Endothelial cell (in vitro differentiated cells): ENCODE measurements at places on chromosomes 7 and 10.

GRCh38 chr10:124991835-124992234 is 49.9 kb downstream of the ZRANB1 start:
- H3K4me3 ChIP-seq: peak overlapping the region; percentile 42
- no peak for DNase-seq
- H3K27me3 ChIP-seq: peaks cover 36% of the 10 kb centered on the region
- H3K27ac ChIP-seq: no peak overlapping the region
- H3K4me1 ChIP-seq: no peaks in the 10 kb centered on the region
- peaks cover 44% of the 10 kb centered on the region for H3K36me3 ChIP-seq

DNA sequence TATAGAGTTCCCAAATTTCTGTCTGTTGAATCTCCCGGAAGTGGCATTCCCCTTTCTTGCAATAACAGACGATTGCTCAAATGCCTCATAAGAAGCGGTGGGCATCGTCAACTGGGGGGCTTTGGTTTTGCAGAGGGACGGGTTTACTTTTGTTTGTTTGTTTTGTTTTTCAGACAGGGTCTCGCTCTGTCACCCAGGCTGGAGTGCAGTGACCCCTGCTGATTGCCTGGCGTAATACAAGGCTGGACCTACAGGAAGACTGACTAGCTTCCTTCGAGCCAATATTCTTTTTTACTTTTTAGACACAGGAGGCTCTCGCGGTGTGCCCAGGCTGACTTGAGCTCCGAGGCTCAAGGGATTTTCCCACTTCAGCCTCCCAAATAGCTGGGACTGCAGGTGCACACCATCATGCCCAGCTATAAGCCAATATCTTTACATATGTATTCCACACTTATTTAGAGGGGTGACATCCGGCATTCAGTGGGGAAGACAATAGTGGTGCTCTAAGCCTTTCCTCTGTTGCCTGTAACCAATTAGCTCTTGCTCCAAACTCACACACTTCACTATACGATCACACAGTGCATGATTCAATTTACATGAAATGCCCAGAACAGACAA is 58.1 kb downstream of the FHIP2A start:
- no peak overlapping the region for H3K27ac ChIP-seq
- peaks cover 1% of the 10 kb centered on the region for H3K27me3 ChIP-seq
- no peaks in the 10 kb centered on the region for H3K36me3 ChIP-seq
- no peak overlapping the region for H3K4me3 ChIP-seq
- peaks cover 25% of the 10 kb centered on the region for H3K4me1 ChIP-seq

GRCh38 chr7:142835487-142835886 is 19.4 kb upstream of the EPHB6 start:
- no peak overlapping the region for H3K4me3 ChIP-seq
- H3K27me3 ChIP-seq: peaks cover 1% of the 10 kb centered on the region
- H3K36me3 ChIP-seq: no peaks in the 10 kb centered on the region
- H3K4me1 ChIP-seq: no peaks in the 10 kb centered on the region

DNA sequence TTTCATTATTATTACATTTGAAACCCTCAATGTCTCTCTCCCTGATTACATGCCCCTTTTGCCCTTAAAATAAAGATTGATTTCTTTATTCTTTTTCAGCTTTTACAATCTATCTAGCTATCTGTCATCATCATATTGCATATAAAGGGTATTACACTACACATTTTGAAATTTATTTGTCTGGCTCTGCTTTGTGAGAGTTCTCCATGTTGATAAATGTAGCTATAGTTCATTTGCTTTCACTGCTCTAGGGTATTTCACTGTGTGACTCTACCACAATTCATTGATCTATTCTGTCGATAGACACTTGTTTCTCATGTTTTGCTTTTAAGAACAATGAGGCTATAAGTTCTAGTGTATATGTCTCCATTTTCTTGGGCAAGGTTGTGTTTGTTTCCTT is 25.6 kb downstream of the CDK1 start:
- no peaks in the 10 kb centered on the region for H3K36me3 ChIP-seq
- no peak overlapping the region for H3K4me3 ChIP-seq
- no peaks in the 10 kb centered on the region for H3K4me1 ChIP-seq
- peaks cover 2% of the 10 kb centered on the region for H3K27me3 ChIP-seq
- no peak overlapping the region for H3K27ac ChIP-seq
- DNase-seq: no peak

DNA sequence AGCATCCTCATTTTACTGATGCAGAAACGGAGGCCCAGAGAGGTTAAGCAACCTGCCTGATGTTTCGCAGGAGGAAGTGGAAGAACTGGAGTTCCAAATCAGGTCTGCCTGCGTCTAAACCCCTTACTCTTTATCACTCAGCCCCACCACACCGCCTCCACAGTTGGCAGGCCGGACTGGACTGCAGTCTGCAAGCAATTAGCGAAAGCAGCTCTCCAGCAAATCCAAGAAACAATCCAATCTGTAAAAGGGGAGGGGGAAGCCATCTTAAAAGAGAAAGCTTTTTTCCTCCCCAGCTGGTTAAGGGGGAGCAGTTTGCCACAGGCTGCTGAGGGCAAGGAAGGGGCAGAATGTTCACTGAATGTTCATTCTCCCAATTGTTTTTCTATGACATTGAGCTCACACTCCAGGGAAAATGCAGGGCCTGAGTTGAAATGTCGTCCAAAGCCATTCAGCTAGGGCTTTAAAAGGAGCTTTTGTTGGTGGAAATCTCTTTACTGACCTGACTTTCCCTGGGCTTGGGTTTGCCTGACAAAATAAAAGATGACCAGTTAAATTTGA is 350.1 kb downstream of the RNLS start:
- H3K4me3 ChIP-seq: no peak overlapping the region
- H3K36me3 ChIP-seq: peaks cover 4% of the 10 kb centered on the region
- H3K27me3 ChIP-seq: peaks cover 2% of the 10 kb centered on the region
- H3K27ac ChIP-seq: no peak overlapping the region
- no peak for DNase-seq
- H3K4me1 ChIP-seq: peaks cover 7% of the 10 kb centered on the region
